Esophagus muscularis mucosa (tissue), 4 donors: ENCODE measurements at places on chromosomes 3 and 15.

GRCh38 chr3:15331072-15331605 is 1.2 kb downstream of the SH3BP5 start:
- DNase-seq, result no peak

DNA sequence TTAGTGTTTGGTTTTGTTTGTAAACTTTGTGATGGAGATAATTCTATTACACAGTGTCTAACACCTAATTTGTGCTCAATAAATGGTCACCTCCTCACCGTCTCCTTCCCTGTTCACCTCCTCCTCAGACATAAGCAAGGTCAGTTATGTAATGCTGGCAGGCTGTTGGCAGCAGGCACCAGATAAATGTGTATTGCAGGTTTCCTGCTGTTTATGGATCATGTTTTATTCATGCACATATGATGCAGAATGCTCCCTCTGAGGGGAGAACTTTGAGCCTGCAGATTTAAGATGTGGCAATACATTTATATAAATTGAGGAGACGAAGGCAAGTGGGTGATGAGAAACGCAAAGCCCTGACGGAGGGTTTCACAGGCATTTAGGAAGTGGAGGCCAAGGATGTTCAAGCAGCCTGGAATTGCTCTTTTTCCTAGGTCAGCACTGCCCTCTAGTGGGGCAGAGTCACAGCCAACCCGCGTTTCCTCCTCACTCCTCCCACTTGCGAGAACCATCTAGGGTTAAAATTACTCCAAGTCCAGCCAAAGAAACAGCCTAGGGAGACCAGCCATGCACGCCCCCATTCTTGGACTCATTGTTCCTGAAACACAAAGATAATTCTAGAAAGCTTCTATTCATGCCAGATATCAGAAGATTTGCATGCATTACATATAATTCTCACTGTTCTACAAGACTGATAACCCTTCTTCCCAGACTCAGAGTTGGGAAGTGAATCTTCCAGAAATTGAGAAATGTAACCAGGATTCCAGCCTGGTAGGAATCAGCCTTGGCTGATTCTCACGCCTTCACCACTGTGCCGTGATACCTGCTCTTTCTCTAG is 228.7 kb downstream of the SLCO3A1 start:
- DNase-seq, result no peak

GRCh38 chr15:78179286-78179840 is 30.2 kb downstream of the IDH3A start:
- no peak for DNase-seq

DNA sequence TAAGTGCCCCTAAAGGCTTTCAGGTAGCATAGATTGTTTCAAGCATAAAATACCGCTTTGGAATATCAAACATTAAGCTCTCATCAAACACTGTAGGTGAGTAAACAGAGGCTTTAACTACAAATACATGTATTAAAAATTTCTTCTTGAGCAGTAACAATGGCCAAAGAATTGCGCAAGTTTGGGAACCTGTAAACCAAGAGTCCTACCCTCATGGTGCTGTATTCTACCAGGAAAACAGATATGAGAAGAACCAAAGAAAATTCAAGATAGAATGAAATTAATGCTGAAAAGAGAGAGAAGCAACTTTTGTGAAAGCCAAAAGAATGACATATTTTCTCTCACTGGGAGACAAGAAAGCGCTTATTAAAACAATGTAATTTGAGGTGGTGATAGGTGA is 45.5 kb downstream of the CPNE4 start:
- DNase-seq, result no peak

DNA sequence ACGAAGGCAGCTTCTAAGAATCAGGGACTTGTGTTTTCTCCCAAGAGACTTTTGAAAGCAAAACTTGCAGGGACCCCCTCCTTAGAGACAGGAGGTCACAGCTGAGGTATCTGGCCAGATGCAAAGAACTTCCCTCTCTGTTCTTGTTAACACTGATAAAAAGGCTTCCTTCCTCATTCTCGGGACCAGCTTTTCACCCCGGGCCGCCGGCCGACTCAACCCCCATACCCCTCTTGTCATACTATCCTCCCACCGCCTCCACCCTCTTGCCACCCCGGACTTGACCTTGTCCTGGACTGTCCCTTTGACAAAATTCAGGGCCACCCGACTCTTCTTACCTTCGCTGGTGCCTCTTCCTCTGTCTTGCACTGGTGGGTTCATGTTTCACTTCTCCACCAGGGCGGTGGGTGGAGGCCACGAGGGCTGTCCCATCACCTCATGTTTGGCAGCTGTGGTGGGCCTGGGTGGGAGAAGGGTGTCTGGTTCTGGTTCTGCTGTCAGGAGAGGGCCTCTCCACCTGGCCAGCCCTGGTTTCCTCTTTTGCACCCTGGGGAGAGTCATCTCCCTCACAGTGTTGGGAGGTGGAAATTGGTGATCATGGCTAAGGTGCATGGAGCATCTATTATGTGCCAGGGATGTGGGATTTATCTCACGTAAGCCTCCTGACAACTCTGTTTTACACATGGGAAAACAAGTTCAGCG is 32.5 kb downstream of the BHLHE40 start:
- no peak for DNase-seq

GRCh38 chr3:169668957-169669741 is 5.6 kb upstream of the MECOM start:
- no peak for DNase-seq

DNA sequence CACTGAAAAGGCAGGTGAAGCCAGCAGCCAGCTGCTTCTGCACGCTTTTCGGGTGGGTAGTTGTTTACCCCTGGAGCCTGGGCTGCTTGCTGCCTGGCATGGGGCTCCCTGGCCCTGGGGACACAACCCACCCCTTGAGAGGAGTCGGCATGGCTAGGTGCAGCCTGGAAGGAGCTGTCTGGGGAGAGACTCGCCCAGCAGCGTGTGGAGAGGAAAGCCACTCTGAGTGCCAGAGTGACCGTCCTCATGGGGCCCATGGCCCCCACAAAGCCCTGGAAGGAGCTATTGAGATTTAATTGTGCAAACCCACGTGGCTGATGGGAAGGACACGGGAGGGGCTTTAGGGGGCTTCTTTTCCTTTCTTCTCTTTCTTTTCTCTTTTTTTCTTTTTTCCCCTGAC is 137.5 kb downstream of the OPA1 start:
- DNase-seq, result peak; percentile 45

DNA sequence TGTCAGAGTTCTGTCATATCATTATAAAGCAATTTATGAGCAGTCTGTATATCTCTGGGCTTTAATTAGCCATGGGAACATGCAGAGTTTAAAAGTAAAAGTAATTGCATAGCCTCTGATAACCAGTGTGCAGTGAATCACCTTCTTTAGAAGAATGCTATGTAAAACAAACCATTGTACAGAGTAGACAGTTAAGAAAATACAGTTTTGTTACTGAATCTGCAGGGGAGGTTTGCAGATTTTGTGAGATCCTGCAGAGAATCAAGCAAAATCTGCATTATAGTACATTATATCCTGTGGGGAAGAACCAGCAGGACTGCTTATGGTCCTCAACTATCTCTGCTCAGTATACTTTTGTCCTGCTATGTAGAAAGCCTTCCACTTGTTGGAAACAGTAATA is 396.2 kb upstream of the NAALADL2 start:
- DNase-seq, result no peak

DNA sequence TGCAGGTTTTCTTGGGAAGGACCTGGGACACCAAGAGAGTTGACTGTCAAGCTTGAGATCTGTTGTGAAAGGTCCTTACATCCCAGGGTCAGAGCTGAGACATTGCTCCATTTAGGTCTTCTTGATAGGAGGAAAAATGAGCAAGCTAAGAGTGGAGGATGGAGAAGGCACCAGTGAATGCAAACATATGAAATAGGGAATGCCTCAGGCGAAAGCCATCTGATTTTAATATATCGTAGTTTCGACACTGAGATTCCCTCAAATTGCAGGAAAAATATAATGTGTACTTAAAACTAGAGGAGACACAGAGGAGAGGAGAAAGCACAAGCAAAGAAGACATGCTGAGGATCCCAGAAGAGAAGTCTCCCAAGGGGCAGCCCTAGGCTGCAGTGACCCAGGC is 85.5 kb downstream of the TM4SF4 start:
- no peak for DNase-seq

DNA sequence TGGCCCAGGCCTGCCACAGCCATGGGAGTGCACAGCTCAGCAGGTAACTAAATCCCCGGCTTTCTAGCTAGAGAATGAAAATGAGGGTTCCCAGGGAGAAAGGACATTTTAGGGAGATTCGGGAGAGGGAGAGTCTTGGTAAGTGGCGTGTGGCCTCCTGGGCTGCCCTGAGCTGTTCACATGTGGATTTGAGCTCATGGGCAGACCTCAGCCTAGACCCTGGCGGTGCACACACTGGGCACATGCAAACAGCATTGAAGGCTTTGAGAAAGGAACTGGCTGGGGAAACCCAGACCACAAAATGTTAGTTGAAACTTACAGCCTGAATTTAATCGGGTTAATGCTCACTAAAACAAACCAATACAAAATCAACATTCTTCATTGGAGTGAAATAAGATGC is 72.4 kb downstream of the TFRC start:
- no peak for DNase-seq

GRCh38 chr15:25690673-25691543 is 172.2 kb downstream of the ATP10A start:
- no peak for DNase-seq

DNA sequence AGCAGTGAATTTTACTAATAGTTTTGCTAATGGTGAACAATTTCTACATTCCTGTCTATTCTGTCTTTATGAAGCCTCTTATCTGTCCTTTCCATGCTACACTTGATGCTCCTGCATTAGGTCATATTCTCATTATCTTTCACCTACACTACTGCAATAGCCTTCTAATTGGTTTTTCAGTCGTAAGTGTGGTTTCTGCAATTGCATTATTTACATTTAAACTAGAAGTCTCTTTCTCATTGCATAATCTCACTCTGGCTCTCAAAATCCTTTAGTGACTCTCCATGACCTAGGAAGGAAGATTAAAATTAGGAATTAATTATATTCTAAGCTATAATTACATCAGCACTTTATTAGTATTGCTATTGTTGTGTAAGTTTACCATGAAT is 686.5 kb downstream of the IGSF11 start:
- no peak for DNase-seq

- DNase-seq, result no peak
Measured at GRCh38 chr15:86489981-86490380, 410.3 kb downstream of the AGBL1 start.

GRCh38 chr3:122931636-122932035 is 95.9 kb downstream of the SEMA5B start:
- no peak for DNase-seq

DNA sequence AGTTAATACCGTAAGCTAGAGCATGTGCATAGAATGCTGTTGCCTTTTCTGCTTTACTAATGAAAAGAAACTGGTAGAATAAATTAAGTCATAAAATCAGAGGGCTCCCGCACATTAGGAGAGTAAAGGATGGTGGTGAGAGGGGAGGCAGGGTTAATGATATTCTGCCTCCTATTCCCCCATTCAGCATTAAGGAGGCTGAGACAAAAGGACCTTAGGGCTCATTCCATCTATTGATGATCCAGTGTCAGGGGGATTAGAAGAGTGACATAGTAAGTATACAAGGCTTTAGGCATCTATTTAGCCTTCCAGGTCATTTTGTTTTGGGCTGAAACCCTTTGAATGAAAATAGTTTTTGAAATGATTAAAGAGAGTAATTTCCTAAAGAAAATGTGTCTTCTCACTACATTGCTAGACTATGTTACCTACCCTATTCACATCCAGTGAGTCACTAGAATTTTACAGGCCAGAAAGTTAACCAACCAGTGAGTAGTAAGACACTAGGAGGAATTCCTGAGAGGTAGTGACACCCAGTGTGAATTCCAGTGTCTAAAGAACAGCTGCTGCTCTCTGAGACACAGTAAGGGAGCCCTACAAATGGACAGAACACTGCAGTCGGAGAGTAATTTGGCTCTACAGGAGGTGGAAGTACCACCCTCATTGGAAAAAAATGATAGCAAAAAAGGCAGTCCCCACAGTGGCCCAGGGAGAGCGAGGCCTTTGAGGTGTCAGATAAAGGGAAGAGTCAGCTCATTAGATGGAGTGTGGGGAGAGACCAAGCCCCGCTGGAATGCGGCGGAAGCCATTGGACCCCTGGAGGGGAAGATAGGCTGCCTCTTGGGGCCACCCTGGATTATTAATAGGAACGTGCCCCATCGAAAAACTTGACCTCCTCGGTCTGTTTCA is 67.6 kb downstream of the TUSC7 start:
- no peak for DNase-seq

GRCh38 chr3:116155841-116156240 is 289.4 kb downstream of the LSAMP start:
- DNase-seq, result no peak

DNA sequence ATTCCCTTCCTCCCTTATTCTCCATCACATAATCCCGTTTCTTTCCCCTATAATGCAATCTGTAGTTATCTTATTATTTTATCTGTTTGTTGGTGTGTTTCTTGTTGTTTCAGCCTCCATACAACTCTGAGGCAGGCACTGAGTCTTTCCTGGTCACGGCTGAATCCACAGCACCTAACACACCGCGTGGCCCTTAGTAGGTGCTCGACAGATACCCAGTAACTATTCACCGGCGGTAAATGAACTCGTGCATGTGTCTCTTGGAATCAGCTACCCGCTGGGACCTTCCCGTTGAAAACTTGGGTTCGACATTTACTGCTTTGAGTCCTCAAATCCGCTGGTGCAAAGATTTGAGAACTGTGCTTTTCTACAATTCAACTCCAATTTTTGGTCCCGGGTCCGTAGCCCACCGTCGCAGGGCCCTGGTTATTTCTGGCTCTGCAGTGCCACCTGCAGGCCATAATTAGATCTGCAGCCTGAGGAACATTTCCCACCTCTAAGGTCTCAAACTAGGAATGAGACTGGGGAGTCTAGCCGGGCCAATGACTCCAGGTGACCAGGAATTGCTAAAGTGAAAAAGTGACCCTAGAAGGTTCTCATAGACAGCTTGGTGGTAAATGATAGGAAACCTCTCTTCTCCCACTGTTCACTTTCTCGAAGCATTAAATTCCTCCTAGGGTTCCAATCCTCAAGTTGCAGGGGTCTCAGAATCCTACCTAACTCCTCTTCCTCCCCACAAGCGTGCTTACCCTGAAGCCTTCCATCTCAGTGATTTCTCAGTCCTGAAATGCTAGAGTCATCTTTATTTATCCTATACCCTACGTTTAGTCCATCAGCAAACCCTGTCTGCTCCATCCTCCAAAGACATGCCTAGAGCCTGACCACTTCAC is 40.0 kb upstream of the TRH start:
- no peak for DNase-seq

- no peak for DNase-seq
Measured at GRCh38 chr3:12807066-12807465, 10.6 kb downstream of the CAND2 start.

DNA sequence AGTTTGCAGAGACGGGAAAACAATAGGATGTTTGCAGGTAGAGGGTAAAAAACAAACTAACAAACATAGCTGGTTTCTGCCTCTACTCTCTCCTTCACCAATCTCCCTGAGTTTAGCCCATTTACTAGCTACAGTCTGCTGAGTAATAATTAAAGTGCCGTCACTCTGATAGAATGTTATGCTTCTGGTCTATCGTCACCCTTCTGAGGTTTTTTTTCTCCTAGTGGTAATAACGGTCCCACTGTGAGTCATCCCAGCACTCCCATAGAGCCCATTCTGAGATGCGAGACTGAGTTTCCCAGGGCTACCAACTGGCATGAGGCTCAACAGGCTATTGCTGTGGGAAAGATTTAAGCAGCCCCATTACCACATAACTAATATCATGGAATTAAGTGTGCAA is 56.4 kb downstream of the PLAAT1 start:
- no peak for DNase-seq
